Stimulated activated effector memory CD8-positive, alpha-beta T cell treated with anti-CD3 and anti-CD28 coated beads, Interleukin-12 subunit alpha, Interleukin-12 subunit beta, amount 100 ng/mL, for 72 hours (primary cell): ENCODE measurements at places on chromosomes 7 and 10.

GRCh38 chr7:2824678-2825461, 19.2 kb downstream of the GNA12 start:
- DNase-seq, result no peak

- DNase-seq, result no peak
These were observed 33.6 kb upstream of the LMTK2 start for GRCh38 chr7:98073047-98073446.

DNA sequence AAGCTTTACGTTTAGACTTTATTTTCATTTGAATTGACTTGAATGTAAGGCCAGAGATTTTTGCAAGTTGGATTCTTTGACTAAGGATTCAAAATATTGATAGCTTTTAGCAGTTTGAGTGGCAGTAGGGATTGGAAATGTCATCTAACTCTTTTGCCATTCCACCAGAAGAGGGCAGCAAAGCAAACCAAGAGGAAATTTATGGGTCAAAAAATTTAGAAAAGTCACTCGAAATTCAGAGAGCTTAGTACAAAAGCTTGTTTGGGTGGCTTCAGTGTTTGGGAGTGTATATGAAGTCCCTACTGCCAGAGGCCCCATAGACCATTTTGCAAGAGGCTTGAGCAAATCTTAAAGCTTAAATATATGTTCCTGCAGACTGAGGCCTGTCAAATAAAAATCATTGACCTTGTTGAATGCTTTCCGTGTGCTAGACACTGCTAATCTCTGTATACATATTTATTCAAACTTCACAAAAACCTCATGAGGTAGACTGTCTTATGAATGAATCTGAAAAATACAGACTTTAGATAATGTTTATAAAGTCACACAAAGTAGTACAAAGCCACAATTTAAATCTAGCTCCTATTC, 44.6 kb upstream of the RSBN1L start:
- peak; percentile 9 for DNase-seq

GRCh38 chr7:151185762-151186639, 1.0 kb downstream of the ASB10 start:
- no peak for DNase-seq

GRCh38 chr7:127667759-127668530, 16.0 kb downstream of the SND1 start:
- DNase-seq, result no peak

DNA sequence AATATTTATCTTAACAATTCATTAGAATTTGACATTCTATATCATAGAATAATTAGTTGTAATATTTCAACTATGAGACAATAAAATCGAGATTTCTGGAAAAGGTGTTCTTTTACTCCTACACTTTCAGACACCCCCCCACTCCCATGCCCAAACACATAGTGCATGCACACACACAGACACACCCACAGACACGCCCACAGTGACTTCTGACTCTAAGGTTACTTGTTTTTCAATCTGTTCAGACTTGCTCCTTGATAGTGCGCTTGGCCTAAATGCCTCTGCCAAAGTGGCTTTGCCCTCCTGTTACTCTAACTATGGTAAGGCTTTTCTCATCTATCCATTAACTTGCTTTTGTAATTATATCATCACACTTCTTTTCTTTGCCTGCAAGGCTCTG, 144.0 kb upstream of the PPP1R3A start:
- DNase-seq, result no peak

- no peak for DNase-seq
These were observed 92.1 kb downstream of the CUL1 start for GRCh38 chr7:148790850-148791249.

GRCh38 chr7:94452239-94452638, 57.4 kb upstream of the CASD1 start:
- no peak for DNase-seq
